Mammary epithelial cell (primary cell): ENCODE measurements at places on chromosomes 3 and 15. TPM values are rescaled to one million over a fixed set of nuclear protein-coding genes. Genes with fewer than 3 reads are reported as not detected.

DNA sequence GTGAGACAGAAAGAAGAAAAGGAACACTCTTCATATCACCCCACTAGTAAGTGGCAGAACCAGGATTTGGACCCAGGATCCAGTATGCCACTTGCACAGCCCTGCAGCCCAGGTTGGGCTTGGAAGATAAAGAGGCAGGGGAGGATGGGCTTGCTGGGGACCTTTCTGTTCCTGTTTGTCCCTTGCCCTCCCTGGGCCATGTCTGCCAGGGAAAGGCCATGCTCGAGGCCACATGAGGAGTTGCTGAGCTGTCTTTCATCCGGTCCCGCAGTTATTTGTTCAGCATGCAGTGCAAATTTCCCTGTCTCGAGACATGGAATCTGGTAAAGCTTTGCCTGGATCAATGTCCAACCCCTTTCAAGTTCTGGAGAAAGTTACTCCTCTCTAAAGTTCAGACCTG is 116.0 kb upstream of the MRPS22 start:
- no peak for DNase-seq

DNA sequence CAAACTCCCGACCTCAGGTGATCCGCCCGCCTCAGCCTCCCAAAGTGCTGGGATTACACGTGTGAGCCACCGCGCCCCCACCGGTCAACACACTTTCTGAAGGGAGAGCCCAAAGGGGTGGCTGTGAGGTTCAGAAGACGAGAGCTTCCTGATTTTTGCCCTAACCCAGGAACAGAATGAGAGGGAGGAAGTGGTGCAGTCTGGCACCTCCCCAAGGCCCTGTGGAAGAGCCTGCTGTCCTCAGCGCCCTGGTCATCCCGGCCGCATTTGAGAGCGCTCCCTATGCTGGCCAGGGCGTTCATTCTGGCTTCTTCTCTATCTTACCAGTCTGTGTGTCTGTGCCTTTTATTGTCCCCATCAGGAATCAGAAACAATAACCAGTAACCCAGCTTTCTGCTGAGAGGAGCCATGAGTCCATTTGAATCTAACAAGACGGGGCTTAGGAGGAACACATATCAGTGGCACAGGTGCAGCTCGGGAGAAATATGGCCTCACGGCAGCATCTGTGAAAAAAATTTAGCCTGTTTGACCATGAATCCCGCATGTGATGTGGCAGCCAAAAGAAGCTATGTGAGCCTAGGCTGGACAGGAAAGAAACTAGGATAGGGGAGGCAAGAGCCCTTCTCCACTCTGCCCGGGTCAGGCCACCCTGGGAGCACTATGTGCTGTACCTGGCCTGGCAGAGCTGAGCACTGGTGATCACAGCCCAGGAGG is 12.9 kb downstream of the BDH1 start:
- DNase-seq: no peak

- no peak for DNase-seq
Measured at GRCh38 chr3:22593638-22594037, 609.5 kb upstream of the UBE2E2 start.

P2RY14 gene
- not detected in 2 replicates for total RNA-seq

DNA sequence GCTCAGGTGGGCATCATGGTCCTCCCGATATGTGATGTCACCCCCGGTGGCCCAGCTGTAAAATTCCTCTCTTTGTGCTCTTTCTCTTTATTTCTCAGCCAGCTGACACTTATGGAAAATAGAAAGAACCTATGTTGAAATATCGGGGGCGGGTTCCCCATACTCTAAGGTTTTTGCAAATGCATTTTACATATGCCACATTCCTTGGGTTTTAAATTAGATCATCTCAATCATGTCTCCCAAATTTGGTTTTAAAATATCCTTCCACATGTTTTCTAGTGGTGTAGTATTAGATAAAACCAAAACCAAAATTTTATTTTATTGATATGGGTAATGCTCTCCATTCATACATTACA is 4.4 kb upstream of the TMEM62 start:
- DNase-seq: no peak

DNA sequence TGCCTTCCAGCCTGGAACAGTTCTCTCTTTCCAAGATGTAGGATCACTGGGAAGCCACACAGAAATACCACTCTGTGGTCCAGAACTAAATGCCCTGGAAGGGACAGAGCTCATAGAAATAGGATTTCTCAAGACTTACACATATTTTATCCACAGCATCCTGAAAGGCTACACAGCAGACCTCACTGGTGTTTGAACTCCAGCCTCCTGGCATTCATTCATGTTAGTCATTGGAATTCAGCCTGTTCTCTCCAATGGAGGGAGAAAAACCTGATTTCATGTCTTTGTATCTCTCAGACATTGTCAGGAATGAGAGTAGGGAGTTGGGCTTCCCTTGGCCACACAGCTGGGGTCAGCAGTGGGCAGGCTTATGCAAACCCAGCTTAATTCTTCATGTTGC is 121.1 kb upstream of the PPP2R3A start:
- no peak for DNase-seq

DNA sequence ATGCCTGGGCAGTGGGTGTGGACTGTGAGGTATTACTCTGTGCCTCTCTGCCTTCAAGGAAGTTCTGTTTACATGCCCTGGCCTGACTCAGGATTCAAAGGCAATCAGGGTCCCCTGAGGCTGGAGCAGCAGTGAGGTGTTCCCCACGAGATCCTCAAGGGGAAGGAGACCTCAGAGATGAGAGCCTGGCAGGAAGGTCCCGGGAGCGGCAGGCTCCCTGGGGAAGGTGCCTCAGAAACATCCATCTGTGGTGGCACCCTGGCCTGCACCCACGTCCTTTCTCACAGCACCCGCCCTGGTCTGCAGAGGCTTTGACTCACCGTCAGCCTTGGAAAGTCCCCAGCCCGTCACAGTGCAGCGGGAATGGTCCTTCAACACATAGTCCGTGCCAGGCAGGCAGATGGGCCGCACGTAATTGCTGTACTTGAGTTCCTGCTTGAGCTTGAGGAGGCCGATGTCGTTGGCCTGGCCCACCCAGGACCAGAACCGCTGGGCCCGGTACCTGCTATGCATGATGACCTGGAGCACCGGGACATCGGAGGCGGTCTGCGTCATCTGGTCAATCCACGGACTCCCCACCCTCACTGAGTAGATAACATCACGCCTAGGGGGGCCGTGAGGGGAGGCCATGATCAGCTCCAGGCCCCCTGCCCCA is 3.6 kb downstream of the PRSS50 start:
- no peak for DNase-seq

DNA sequence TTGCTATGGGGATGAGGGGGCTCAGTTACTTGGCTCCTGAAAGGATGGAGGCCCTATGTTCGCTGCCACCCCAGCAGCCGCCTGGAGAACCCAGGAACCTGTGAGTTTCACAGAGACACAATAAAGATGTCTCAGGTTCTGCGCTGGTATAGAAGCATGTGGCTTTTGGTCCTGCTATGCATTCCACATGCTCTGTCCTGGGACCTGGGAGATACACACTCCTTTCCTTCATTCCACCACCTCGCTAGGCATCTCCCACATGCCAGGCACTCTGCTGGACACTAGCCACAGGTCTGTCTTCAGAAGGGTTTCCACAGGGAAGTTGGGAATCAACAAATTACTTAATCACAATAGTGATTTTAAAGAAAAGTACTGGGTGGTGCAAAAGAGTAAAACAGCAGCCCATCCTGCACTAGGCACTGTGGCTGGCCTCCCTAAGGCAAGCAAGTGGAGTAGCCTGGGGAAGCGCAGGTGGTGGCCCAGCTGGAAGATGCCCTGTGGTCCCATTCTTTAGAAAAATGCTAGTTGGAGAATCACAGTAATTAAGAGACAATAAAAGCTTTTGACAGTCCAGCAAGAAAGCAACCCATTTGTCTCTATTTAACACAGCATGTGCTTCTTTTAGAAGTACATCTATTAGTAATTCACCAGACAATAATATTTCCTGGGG is 408.9 kb upstream of the WNT5A start:
- no peak for DNase-seq

DNA sequence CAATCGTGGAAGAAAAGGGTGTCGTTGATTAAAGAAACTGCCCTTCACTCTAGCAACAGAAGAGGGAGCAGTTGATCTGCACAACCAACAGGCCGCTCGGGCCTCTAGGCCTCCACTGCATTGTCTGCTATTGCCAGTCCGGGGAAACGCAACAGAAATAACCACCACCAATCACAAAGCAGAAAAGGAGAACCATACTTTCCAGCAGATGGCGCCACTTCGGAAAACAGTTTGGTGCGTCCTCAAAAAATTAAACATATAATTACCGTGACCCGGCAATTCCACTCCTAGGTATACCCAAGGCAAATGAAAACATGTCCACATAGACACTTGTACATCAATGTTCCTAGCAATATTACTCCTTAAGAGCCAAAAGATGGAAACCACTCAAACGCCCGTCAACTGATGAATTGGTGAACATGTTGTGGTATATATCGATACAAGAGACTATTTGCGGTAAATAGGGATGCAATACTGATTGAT is 154.1 kb downstream of the TJP1 start:
- peak; percentile 62 for DNase-seq
